ENCODE measurements at places on chromosomes 13 and 19.

GRCh38 chr19:42280815-42281145 lies 11.7 kb downstream of the CIC start:
- no peak for DNase-seq

DNA sequence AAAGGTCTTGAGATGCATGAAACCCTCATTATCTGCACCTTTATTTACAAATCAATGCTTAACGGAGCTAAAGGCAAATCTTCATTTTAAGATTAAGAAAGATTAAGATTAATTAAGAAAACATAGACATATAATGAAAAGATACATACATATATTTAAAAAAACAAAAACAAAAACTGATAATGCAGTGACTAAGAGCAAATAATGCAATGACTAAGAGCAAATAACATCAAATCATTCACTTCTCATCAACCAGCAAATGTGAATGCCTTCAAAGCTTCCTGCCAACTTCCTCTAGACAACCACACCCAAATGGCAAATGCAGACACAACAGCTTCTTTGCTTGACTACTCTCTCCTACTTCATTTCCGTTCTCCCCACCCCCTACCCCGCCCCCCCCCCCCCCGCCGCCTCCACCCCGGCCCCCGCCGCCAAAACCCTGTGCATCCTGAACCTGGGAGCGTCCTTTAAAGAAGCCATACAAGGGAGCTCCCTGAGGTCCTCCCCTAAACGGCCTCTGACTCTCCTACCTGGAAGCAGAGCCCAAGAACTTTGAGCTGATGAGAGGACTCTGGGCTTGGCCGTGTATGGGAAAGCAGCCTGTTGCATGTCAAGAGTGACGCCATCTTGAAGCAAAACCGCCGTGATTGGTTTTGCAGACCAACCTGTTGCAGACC lies 24.5 kb downstream of the TEX101 start:
- no peak for DNase-seq

- DNase-seq, result no peak
These were observed 1.9 kb upstream of the FOXO1 start for GRCh38 chr13:40668335-40668734.

DNA sequence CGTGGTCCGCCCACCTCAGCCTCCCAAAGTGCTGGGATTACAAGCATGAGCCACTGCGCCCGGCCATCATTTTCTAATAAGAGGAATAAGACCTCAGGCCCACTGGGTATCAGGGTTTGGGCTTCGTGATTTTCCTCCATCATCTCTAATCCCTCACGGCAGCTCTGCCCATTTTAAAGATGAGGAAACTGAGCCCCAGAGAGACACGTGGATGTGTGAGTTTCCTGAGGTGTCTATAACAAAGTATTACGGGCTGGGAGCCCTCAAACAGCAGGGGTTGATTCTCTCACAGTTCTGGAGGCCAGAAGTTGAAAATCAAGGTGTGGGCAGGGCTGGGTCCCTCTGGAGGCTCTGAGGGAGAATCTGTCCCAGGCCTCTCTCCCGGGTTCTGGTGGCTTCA lies 33.7 kb downstream of the MYO9B start:
- DNase-seq, result no peak

- no peak for DNase-seq
These were observed 1.4 kb downstream of the LRFN1 start for GRCh38 chr19:39319098-39319891.

DNA sequence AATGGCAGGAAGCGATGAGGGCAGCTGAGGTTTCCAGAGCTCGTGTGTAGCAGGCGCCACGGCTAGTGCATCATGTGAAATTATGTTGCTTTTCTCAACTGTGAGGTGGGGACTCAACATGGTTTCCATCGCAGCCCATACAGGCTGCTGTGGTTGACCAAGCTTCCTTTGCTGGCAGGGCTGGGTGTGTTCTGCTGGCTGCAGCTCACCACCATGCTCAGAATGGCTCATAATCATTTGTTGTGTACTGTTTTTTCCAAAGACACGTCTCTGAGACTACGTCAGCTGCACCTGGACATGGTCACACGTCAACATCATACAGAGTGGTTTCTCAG lies 16.1 kb upstream of the RASA3 start:
- no peak for DNase-seq

- no peak for DNase-seq
These were observed 86.0 kb downstream of the ING1 start for GRCh38 chr13:110799246-110800236.
